ENCODE measurements at places on chromosomes 4 and X.

DNA sequence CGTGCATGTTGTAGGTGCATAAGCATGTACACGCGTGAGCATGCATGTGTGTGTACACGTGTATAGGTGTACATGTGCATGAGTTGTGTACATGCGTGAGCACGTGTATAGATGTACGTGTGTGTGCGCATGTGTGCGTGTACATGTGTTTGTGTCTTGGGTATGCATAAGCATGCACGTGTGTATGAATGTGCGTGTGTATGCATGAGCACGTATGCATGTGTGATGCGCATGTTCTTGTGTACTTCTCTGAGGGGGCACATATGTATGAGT lies 9.0 kb downstream of the NAT8L start:
- DNase-seq: no peak

GRCh38 chr4:152901205-152901604 lies 34.9 kb upstream of the FHDC1 start:
- DNase-seq: no peak

- no peak for DNase-seq
Observed at GRCh38 chr4:43716721-43717395, 731.8 kb downstream of the KCTD8 start.

GRCh38 chr4:15168759-15169158 lies 166.5 kb downstream of the CPEB2 start:
- DNase-seq: no peak

DNA sequence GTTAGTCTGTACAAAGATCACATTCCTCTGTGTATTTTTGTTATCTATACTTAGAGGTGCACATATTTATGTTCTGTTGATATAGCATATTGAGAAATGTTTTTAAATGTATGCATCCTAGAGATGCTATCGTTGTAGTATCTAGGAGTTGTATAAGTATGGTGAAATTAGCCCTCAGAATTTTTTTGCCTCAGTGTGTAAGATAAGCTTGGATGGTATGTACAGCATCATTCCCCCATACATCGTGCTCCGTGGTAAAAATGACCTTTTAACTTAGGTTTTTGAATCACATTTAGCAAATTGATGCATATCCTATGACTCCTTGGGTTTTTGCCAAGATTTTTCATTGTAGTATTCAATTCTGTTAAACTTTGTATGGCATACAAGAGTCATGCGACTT lies 113.5 kb downstream of the RPA4 start:
- no peak for DNase-seq

DNA sequence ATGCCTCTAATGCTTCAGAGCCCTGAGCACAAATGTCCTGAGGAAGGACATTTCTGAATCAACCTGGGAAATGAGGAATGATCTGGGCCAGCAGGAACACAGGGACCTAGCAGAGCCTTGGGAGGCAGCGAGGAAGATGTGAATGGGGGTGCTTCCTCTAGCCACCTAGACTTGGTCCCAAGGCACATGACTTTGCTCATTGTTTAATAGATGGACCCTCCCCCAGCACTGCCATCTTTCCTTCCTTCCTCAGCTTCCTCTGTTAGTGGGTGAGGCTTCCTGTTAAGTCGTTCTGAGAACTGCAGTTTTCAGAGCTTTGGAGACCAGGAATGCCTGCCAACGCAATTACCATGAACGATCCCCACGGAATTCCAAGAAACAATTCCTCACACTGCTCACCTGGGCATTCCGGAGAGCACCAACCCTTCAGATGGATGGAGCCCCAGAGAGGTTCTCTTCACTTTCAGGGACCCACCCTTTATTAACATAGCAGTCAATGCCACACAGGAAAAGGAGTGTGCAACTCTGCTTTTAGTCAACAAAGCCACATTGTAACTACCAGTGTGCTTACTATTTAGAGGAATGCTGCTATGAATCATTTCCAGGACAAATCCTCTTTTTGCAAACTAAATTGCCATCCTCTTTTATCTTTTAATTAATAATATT lies 48.5 kb upstream of the STIM2 start:
- DNase-seq: no peak

DNA sequence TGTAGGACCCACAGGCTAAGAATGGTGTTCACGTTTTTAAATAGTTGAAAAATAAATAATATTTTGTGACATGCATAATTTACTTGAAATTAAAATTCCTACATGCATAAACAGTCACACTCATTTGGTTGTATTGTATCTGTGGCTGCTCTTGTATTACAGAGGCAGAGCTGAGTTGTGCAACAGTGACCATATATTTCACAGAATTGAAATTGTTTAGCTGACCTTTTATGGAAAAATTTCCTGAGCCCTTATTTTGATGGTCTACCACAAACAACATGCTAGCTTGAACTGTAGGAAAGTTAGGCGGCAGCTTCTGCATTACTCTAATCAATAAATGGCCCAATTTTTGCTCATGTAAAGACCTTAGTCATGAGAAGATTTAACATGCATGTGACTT lies 633.4 kb upstream of the AADAT start:
- DNase-seq: no peak

DNA sequence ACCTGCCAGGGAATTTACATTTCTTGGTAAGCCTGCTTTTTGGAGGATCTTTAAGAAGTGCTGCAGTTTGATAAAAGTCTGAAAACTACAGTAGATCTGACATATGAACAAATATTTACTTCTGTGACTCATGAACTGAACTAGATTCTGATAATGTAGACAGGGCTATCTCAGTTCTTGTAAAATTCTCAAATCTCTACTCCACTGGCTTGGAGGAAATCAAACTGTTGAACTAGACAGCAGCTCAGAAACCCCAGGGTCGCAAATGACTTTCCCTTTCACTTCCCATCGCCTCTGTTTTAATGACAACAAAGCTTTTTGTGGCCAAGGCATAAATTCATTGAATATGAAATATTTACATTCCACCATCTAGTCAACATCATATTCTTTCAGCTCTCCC lies 15.4 kb upstream of the OCIAD1 start:
- DNase-seq: no peak

DNA sequence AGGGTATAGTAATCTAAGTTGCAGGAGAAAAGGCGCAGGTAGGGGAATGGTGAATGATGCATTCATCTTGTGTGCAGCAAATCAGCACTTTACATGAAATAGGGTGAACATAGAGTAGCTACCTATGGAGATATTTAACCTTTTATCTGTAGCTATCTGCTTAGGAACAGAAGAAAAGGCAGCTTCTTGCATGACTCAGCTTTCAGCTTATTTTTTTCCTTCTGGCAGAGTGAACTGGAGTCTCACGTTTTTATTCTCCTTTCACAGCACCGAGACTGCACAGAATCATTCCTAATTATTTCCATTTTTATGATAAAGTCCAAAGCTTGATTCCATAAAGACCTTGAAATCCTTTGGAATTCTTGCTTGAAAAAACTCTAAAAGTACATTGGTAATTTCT lies 4.8 kb upstream of the SCOC start:
- DNase-seq: no peak

GRCh38 chrX:85897362-85898126 lies 149.8 kb downstream of the CHM start:
- DNase-seq: no peak

DNA sequence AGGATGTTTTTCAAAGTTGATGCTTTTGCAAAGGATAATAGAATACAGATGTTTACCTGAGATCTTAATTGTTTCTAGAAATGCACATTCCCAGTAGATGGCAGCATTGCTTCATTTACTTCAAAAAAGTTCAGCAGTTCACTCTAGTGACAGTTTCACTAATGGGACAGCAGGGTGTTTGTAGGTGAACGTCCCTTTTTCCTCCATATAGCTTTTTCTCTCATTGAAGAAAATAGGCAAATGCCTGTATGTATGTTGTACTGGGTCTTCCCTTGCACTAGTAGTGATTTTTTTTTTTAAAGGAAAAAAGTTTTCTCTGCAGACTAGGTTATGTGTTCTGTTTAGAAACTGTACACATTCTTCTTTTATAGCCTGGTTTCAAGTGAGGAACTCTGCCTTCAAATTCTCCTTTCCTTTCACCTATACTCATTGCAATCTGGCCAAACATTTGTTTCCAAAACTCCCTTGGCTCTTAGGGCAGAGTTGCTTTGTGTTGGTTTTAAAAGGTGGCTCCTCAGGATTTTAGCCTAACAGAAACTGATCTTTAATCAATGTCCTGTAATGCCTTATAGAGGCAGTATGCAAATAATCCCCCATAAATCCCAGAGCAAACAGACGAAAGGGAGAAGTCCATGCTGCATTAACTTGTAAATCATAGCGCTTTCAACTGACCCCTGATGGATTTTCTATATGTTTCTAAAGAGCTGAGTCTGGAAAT lies 86.3 kb downstream of the EGF start:
- peak; percentile 62 for DNase-seq

GRCh38 chrX:78303086-78303485 lies 24.3 kb downstream of the CYSLTR1 start:
- DNase-seq: no peak

- no peak for DNase-seq
Observed at GRCh38 chr4:43682551-43682950, 766.1 kb downstream of the KCTD8 start.

DNA sequence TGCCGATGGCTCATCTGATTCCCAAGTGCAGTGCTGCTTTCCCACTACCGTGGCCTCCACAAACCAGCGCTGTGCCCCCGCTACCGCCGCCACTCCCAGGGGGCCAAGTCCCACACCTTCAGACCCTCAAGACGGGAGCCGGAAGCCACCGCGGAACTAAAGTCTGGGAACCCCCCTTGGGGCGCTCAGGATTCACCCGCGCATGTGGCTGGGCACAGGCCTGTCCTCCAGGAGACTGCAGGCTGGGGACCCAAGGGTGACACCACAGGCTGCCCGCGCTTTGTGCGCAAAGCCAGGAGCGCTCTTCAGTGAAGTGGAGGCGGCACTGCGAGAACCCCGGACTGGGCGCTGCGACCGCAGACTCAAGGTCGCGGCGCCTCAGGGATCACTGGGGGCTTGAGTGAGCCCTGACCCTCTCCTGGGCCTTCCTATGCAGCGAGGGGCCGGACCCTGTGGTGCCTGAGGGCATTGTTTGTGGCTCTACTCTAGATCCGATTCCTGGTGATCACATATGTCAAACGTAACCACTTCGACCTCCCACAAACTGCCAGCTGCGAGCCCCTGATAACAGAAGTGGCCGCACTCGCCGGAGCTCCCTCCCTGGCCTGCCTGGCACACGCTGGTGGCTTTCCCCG lies 20.4 kb upstream of the TBC1D14 start:
- no peak for DNase-seq

DNA sequence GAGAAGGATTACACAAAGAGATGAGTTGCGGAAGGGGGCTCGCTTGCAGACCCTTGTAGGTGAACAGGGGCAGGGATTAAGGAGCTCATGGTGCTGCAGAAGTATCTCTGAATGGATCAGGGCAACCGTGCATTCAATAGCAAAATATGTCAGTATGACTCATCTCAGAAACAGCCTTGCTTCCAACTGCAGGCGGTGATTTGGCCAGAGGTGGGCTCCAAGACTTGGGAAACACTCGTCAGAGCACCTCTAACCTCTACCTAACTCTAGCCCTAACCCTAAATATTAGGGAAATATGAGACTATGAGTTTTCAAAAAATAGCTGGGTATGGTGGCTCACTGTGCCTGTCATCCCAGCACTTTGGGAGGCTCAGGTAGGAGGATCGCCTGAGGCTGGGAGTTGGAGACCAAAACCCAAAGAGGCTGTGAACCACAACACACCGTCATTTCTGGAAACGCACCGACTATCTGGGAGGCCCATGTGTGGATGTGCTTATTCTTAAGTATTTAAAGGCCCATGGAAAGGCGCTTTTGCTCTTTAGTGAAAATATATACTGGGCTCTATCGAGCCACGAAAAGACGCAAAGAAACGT lies 102.6 kb downstream of the DHRSX start:
- DNase-seq: peak; percentile 54

DNA sequence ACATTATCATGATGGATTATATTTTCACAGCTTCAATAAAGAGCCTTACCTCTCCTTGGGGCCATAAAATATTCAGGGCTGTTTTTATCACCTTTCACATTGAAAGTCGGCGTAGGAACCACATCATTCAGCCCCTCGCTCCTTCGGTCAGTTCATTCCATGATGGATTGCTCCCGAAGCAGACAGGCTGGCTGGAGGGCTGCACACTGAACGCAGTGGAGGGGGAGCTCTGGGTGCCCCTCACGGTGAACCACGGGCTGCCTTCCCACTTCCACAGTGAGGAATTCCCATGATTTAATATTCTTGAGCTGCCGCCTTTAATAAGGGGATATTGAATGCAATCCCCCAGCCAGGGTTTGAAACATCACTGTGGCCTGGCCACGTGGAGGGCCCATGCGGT lies 16.0 kb downstream of the PPP2R2C start:
- DNase-seq: no peak

DNA sequence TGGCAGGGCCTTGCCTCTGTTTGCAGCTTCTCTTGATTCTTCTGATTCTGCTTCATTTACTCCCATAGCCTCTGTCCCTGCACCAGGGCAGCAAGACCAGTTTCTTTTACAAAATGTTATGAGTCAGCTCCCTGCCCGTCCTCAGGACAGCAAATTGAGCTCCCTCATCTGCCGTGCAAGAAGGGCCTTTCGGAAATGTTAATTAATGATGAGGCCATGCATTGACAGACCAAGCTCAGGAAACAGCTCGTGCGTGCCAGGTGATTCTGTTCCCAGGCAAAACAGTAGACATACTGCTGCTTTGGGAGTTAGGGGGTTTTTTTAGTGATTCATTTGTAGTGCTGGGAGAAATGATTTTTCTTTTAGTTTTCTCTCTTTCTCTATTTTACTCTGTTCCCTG lies 231.7 kb downstream of the FBXW7 start:
- no peak for DNase-seq

- no peak for DNase-seq
Observed at GRCh38 chr4:146840731-146841130, 104.9 kb downstream of the TTC29 start.

DNA sequence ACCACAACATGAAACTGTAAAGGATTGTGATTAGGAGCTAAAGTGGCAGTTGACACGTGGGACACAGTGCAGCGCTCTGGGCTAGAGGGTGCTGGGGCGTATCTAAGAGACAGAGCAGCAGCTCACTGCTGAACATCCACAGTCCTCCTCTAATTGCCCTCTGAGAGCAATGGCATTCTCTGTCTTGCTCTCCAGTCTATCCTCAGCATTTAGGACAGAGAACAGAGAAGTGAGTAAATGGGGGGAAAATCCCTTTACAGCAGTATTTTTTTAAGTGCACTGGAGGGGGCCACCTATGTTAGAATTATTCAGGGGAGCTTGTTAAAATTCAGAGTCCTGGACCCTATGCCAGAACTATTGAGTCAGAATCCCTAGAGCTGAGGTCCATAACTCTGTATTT lies 4.2 kb upstream of the TMEM154 start:
- no peak for DNase-seq
